ENCODE measurements at places on chromosomes 3 and 15. TPM values are rescaled to one million over a fixed set of nuclear protein-coding genes. Genes with fewer than 3 reads are reported as not detected.
A peak's percentile ranks its signal among the peaks of the same experiment; 100 is the strongest.

LRRC58 gene
- total RNA-seq: 17.4 TPM

NGRN gene
- 61.3 TPM for total RNA-seq

DNA sequence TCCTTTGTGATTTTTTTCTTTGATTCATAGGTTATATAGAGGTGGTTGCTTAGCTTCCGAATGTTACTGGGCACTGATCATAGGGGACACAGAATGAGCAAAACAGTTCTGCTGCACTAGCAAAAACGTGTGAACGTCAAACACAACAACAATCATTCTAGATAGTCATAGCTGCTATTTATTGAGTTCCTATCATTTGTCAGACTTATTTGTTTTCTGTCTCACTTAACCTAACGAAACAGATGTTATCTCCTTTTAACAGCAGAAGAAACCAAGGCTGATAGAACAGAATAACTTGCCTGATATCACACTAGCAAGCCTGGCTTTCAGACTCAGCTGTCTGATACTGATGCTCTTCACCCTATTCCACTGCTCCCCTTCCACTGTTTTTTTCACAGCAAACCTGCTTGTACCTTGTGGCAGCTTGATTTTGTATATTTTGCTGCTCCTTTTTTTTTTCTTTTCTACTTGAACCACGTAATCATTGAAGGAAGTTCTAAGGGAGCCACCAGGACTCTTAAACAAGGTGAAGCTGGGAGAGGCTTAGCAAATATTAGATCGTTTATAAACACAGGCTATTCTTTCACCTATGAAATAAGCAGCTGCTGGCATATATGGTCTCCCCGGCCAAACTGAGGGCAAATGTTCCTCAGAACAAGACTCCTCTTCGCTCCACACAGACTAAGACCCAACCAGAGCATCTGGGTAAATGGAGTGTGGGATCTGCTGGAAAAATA, 78.8 kb downstream of the MCF2L2 start:
- no peak for DNase-seq

DNA sequence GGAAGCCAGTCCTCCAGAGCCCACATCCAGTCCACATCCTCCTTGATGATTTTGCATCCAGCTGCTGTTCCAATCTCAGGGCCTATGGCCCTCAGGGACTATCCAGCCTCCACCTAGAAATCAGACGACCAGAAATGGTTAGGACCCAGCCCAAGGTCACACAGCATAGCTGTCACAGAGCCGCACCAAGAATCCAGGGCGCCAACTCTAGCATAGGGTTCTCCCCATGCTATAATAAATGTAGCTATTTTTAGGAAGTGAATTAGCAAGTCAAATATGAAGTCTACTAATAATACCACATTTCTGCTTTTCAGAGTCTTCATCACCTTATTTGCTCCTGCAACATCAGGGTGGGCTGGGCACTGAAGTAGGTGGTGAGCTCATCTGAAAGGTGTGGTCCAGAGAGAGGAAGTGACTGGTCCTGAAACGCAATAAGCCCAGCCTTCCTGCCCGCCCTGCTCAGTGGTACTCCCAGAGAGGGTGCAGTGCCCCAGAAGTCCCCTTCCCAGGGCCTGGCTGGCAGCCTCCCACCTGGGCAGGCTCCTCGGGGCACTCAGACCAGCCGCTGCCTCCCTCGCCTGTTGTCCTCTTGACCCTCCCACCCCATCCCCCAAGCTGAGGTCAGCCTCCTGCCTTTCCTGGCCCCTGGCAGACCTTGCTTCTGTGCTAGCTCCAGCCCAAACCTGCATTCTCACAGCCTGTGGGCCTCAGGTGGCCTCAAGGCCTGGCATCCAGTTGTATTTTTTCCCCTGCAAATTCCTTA, 17.6 kb upstream of the CYP11A1 start:
- DNase-seq: peak; percentile 86

- DNase-seq: no peak
Observed at GRCh38 chr15:101646672-101647071, 5.5 kb downstream of the TM2D3 start.

CCDC80 gene
- total RNA-seq: 81.4 TPM

GRCh38 chr15:100997442-100997841, 78.3 kb downstream of the LRRK1 start:
- DNase-seq: no peak

XCR1 gene
- 0.14 TPM for total RNA-seq

- no peak for DNase-seq
Observed at GRCh38 chr15:81481346-81481745, 107.3 kb upstream of the TMC3 start.

All from stomach (tissue), 19 donors.